ENCODE measurements at places on chromosomes 6 and 20.

DNA sequence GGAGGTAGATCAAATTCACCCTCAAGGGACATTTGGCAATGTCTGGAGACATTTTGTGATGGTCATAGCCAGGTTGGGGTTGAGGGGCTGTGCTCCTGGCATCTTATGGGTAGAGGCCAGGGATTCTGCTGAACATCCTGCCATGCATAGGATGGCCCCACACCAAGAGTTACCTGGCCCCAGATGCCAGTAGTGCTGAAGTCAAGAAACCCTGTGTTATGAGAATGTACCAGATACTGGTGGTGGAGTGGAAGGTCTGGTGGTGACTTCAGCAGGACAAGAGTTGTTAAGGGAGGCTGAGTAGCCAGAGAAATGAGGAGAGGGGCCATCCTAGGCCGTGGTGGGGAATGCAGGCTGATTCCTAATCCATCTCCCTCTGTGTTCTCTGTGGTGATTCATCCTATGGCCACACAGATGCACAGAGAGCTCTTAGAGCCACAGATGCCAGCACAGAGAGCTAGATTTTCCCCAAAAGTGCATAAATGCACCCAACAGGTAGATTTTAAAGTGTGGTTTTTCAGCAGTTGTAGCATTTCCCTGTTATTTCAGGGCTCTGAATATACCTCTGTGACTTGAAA is 43.6 kb downstream of the CDYL start:
- no peak for DNase-seq

DNA sequence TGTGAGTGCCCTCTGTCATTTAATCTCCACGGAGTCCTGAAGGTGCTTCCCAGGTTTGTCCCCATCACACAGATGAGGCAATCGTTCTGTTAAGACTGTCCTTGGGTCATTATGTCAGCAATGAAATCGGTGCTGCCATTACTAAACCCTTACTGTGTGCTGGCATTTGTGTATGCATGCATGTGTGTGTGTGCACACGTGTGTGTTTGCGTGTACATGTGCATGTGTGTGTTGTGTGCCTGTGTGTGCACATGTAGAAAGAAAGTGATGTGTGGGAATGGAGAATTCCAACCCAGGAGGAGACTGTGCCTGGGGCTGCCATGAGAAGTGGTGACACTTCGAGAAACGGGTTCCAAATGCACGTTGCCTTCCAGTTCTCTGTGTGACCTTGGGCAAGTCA is 110.3 kb downstream of the CDH26 start:
- DNase-seq: no peak

DNA sequence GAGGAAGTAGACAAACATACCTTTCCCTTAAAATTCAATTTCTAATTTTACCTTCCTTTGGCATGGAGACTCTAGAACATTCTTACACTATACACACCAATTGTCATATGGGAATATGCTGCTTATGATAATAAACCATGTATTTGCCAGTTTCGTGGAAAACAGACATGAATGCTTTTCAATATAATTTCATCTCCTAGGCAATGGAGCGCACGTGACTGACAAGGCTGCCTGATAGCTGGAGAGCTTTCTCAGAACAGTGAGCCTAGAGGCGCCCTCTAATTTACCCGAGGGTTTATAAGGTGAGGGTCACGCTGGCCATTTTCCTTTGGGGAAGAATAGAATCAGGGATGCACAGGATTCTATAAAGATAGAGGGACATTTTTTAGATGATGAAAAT is 56.5 kb downstream of the PRR18 start:
- DNase-seq: no peak

DNA sequence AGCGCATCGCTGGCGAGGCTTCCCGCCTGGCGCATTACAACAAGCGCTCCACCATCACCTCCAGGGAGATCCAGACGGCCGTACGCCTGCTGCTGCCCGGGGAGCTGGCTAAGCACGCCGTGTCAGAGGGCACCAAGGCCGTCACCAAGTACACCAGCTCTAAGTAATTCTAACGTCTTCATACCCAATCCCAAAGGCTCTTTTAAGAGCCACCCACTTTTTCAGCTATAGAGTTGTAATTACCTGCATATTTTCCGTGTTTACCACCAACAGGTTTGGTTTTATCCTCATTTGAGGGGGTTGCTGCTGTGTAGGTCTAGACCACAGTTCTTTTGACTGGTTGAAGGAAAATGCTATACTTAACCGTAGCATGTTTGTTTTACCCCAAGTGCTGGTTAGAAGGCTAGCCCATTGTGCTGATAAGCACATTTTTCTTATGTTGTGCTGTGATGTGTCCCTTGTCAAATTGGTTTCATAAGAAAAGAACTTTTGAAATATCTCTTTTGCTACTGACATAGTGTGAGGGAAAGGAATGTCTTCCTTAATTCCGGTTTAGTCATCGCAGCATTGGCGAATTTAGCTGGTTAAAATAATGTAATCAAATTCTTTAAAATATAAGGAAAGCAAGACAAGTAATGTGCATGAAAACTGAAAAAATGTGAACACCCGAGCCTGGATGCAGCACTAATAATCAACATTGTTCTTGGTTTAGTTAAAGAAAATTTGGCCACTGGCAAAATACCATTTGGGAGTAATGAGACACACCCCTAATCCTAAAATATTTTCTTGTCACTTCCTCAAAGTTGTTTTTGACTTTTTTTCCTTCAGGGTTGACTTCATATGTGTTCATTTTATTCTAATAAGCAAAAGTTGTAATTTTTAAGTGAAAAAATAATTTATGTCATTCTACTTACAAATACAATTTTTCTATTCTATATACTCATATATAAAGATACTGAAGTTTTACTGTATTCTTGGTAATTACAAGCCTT is 112.8 kb downstream of the HFE start:
- DNase-seq: no peak

DNA sequence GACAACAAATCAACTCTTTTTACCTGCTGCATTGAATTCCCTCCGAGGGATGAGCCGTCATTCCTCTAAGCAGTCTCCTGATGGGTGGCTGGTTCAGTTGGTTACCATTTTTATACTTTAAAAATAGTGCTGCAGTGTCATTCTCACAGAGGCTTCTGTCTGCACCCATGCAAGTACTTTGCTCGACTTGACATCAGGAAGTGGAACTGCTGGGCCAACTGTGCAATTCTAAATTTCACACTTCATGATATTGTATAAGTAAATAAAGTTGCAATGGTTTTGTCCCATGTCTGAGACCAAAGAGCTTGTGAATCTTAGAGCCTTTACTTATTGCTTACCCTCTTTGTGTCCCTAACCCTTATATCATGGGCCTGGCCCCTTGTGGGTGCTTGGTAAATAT is 2.5 kb downstream of the BTN3A1 start:
- no peak for DNase-seq

GRCh38 chr6:51553246-51554015 is 534.0 kb downstream of the PKHD1 start:
- DNase-seq: no peak

GRCh38 chr20:40493071-40493470 is 196.0 kb downstream of the MAFB start:
- DNase-seq: peak; percentile 28

- no peak for DNase-seq
Observed at GRCh38 chr6:159172091-159172491, 2.9 kb downstream of the FNDC1 start.

DNA sequence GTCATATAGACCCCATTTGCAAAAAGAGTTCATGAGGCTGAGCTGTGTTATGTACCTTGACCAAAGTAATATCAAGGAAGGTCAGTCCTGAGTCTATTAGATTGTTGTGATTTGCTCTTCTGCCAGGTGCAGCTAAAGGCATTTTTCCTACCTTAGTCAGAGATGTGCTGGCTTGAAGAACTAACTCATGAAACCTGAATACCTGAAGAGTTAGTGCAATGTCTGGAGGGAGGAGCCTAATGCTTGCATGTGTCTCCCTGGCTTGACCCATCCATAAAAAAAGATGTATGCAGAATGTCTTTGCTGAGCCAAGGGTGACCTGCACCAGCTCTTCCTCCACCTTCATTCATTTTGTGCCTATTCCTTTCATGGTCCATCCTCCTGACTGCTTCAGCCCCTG is 742.0 kb downstream of the KIF16B start:
- peak; percentile 83 for DNase-seq

DNA sequence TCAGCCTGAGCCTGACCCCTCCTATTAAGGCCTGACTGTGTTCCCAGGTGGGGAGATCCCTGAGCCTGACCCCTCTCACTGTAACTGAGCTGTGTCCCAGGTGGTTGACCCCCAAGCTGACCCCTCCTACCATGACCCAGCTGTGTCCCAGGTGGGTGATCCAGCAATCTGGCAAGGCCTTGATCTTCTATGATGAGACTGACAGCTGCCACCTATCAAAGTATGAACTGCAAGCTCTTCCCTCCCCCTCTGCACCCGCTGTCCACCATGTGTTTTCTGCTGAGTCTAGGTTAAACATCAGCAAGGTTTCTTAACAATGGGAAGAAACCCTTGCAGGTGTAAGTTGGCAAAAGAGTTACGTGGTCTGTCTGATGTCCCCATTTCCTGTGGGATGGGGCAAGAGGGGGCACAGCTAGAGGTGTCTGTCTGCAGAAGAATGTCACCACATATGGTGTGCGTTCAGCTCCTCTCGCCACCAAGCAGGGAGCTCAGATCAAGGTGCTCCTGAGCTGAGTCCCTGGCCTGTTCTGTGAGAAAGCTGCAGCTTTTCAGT is 5.9 kb downstream of the PXDC1 start:
- DNase-seq: no peak

GRCh38 chr20:17872959-17873358 is 95.6 kb downstream of the SNX5 start:
- DNase-seq: no peak

DNA sequence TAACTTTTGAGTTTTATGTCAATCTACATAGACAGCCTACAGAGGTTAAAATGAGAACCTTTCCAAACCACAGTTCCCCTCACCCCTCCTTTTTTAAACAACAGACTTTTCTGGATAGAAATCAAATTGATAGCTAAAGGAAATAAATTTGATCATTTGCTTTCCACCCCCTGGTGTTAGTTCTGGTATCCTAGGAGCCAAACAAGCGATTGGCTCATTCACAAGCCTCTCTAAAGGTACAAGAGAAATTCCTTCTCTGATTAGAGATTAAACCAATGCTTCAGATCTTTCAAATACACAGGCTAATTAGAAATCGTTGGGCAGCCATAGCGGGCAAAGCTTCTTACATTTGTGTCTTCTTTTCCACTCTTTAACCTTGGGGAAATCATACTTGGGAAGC is 232.3 kb downstream of the TBC1D7 start:
- DNase-seq: no peak

DNA sequence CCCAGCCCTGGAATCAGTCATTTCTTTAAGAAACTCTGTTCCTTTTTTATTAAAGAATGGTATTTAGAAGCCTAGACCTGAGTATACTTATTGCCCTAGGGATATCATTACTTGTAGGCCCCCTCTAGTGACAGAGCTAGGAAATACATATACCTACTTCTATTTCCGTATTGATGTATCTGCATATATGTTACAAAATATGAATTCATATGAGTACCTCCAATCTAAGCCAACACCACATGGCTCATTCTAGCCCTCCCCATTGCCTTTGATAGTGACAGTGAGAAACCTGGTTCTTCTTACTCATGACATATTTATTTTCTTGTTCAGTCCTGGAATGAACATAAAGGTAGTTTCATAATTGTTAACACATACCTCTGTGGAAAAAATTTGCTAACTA is 137.2 kb downstream of the FARS2 start:
- peak; percentile 56 for DNase-seq

DNA sequence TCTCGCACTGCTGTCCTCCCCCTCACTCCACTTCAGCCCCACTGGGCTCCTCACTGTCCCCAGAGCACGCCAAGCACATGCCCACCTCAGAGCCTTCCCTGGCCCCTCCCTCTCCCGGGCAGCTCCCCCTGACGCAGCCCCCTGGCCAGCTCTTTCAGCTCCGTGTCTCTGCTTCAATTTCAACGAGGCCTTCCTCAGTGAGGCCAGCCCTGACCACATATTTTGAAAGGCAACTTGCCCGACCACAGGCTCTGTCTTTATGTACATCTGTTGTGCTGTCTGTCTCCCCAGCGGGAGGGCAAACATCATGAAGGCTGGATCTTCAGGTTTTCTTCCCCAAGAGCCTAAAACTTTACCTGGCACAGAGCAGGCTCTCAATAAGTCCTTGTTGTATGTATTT is 44.6 kb downstream of the JPH2 start:
- no peak for DNase-seq

GRCh38 chr6:88919032-88919431 is 44.4 kb downstream of the RNGTT start:
- DNase-seq: no peak

GRCh38 chr6:165090242-165090641 is 219.2 kb downstream of the C6orf118 start:
- no peak for DNase-seq

- DNase-seq: peak; percentile 50
Observed at GRCh38 chr6:138647006-138647405, 126.6 kb upstream of the CCDC28A start.

DNA sequence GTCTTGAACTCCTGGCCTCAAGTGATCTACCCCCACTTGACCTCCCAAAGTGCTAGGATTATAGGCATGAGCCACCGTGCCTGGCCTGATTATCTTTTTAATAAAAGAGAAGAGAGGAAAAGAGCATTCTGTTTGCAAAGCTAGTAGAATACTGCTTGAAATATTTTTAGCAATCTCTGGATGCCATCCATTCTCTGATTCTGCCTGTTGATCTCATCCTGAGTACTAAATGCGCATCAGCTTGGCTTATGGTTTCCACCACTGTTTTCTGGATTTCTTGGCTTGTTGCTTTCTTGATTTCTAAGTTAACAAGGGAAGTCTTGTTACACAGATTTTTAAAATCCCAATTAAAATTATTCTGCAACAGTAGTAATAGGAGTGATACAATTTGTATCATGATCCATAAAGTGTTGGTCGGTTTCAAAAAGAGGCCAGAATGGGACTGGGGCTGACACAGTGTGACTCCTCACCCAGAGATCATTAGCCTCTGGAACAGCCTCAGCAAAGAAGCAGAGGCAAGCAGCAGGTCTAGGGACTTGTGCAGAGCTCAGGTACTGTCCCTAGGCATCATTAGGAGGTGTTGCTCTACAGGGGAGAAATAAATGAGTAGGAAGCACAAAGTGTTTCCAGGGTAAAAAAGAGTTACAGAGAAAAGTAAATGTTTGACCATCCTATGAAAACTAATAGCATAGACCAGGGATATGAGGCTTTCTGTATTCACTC is 17.8 kb upstream of the SLC16A10 start:
- DNase-seq: no peak

DNA sequence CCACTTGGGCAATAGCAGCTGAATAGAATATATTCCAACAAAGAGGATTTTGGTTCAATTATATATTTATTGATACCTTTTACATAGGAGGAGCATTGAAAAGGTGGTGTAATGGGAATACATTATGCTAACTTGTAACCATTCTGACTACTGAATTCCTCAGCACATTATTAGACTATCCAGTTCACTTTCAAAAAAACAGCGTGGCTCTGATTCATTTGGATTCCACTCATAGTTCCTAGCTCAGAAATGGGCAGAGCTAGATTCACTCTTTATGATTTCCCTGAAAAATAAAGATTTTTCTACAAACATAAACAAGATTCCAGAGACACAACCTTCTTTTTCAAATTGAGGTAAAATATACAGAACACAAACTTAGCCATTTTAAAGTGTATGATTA is 9.2 kb upstream of the TRERF1 start:
- no peak for DNase-seq

Data from mammary epithelial cell (primary cell).